ENCODE measurements at places on chromosomes 3 and 15.

- no peak for DNase-seq
These were observed 126.7 kb downstream of the UACA start for GRCh38 chr15:70636540-70637165.

- no peak for DNase-seq
These were observed 507 bp upstream of the JMJD7 start for GRCh38 chr15:41827290-41827879.

DNA sequence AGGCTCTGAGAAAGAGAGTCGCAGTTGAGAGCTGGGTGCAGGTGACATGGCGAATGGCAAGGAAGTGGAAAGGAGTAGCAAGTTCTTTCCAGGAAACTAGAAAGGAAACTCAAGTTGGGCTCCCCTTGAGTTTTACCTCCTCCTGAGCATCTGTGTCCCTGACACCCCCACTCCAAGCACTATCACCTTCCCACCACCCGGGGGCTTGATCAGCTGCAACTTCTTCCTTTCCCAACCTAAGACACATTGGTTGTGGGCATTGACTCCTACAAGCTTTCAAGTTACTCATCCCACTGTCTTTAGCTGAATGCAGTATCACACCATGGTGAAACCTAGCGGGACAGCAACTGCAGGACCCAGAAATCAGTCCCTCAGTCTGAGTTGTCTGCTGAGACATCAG lies 256.6 kb upstream of the NR2F2 start:
- DNase-seq, result no peak

- no peak for DNase-seq
These were observed 108.1 kb downstream of the PDZRN3 start for GRCh38 chr3:73516631-73517030.

DNA sequence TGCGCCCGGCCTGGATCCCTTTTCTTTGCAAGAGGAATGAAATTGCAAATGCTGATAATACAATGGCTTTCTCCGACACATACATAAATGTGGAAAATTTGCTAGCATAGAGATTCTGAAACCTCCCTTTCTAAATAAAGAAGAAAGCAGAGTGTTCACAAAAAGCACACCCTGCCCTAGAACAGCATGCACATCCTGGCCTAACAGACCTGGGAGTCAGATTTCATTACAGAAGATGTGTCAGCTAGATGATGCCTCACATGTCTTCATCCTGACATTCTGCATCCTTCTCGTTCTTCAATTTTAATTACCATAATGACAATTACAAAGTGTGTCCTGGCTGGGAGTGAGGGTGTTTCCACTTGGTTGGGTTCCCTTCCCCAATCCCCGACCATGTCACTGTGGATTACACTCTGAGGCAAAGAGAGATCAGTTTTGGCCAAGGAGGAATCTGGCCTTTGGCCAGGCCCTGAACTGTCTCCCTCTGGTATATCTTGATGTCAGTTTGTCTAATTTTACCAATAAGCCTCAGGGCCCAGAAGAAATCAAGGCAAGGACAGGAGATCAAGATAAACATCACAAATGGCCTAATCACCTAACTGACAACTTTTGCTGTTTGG lies 104.9 kb upstream of the SPATA12 start:
- no peak for DNase-seq

GRCh38 chr3:171446801-171447578 lies 13.2 kb downstream of the TNIK start:
- no peak for DNase-seq

GRCh38 chr3:127383656-127384179 lies 95.9 kb upstream of the PRR20G start:
- peak; percentile 19 for DNase-seq

DNA sequence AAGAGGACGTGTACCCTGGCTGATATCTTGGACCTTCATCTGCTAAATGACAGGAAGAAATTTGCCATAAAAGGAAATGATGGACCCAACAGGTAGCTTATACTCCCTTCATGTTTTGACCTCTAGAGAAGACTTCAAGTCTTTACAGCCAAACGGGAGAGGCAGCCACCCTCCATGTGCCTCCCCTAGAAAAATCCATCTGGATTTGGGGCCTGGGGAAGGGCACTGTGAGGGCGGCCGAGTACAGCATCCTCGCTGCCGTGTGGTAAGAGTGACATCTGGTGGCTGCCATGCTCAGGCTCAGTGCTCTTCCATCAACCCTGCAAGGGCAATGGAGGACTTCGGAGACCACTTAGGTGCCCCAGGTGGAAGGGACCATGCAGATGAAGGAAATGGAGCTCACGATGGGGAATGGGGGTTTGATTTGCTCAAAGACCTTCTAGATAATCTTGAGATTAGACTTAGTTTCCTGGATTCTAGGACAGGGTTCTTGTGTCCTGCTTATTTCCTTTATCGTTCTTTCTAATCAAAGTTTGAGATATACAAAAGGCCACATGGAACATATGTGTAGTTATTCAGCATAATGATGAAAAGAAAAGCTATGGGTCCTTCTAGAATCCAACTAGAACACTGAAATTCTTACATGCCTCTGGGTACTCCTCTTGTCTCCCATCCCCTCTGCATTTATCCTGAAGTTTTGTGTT lies 44.4 kb downstream of the AQP9 start:
- DNase-seq, result peak; percentile 67

DNA sequence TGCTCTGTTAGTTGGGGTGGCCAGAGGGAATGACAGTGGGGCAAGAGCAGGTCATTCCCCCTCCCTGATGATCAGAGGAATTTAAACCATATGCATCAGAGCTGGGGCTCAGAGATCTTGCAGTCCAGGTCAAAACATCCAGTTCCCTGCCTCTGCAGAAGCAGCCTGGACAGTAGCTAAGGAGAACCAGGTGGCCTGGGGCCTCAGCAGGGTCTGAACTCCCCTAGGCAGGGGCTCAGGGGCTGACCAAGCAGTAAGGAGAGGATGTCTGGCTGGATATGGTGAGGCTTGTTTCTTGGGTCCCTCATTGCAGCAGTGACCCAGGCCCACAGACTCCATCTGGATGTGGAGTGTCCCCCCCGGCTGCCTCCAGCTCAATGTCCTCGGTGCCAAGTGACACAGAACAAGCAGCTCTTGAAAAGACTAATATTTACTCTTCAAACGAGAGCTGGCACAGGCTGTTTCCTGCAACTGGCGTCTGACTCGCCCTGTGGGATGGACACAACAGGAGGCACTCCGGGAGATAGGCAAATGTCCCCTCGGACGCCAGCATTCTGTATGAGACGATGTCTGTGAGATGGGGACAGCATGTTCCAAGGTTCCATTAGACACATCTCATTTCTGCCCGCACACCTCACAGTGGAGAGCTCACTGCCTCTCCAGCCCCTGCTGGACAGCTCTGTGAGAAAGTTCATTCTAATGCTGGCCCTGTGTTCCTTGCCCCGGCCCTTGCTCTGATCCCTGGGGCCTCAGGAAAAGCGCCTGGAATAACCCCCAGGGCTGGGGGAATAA lies 37.1 kb downstream of the SEC22C start:
- DNase-seq, result no peak

DNA sequence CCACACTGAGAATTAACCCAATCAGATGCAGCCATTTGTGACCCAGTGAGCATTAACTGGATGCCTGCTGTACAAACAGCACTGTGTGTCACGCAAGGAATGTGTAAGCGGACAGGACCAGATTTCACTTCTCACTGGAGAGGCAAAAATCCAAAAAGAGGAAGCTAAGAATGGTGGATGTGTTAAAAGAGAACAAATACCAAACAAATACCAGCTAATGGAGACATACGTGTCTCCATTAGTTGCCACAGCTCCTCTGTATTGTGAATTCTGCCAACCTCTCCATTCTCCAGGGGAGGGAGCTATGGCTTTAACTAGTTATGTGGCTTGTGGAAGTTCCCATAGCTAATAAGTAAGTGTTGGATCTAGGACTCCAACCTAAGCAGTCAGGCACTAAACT lies 2.6 kb downstream of the LTF start:
- no peak for DNase-seq

DNA sequence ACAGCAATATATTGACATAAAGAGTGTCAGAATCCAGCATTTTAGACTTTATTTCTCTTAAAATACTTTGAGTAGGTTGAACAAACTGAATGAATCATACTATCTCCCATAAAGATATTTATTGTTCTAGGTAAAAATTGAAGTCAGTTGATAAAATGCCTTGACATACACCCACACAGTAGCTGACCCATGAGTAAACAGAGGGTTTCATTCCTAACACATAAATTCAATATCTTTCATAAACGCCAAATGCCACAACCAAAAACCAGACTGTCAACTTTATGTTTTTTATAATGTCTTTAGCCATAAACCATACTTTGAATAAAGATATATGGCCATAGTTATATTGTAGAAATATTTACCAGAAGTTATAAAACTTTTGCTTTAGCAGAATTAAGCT lies 742.4 kb downstream of the NAALADL2 start:
- no peak for DNase-seq

- no peak for DNase-seq
These were observed 146.5 kb downstream of the APBA2 start for GRCh38 chr15:29032229-29032625.

GRCh38 chr3:142633073-142633472 lies 36.9 kb downstream of the PLS1 start:
- no peak for DNase-seq

GRCh38 chr3:54123776-54124196 lies 1.4 kb downstream of the CACNA2D3 start:
- no peak for DNase-seq

- DNase-seq, result no peak
These were observed 420.4 kb downstream of the PDCD6IP start for GRCh38 chr3:34218706-34219385.

- DNase-seq, result no peak
These were observed 100.4 kb downstream of the PCCB start for GRCh38 chr3:136350557-136350956.

- no peak for DNase-seq
These were observed 56.3 kb upstream of the FSTL1 start for GRCh38 chr3:120506828-120507774.

DNA sequence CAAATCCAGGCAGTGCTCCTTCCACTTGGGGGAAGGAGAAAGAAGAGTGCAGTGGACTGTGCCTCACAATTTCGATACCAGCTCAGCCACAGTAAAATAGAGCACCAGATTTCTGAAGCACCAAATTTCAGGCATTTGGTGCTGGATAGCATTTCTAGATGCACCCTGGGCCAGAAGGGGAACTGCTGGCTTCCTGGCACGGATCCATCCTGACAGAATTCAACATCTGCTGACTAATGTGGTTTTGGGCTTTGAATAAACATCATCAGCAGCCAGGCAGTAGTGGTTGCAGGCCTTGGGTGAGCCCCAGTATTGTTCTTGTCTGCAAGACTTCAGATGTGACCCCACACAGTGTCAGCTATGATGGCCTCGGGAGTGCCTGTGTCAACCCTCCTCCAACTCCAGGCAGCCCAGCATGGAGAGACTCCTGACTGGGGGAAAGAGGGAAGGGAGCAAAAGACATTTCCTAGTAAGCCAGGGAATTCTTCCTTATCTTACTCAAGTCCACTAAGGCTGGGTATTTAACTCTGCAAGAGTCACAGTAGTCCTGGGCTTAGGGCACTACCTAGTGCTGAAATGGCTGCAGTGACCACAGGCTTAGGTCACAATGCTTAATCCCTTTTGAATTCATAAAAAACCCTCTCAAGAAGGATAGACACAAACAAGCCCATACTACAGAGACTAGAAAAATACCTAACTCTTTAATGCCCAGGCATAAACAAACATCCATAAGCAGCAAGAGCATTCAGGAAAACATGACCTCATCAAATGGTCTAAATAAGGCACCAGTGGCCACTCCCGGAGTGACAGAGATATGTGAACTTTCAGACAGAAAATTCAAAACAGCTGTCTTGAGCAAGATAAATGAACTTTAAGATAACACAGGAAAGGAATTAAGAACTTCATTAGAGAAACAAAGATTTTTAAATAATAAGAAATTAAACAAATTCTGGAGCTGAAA lies 74.7 kb downstream of the SPATA16 start:
- DNase-seq, result no peak

DNA sequence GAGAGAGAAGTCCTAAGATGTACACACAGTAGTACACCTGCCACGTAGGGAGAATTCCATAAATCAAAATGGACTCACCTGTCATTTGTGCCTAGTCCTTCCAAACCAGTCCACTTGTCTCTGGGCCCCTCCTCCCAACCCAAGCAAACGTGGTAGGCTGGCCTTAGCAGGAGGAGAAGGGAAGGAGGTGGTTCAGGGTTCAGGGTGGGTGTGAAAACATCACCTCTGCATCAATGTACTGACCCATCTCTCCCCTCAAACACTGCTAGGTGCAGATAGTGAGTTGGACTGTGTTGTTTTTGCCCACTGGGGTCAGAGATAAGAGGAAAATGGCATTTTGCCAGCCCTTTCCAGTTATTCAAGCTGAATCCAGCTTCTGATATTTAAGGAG lies 99.3 kb downstream of the MME start:
- no peak for DNase-seq

GRCh38 chr3:86333636-86334035 lies 657.3 kb downstream of the VGLL3 start:
- DNase-seq, result no peak

GRCh38 chr3:49327485-49327884 lies 12.4 kb downstream of the USP4 start:
- DNase-seq, result no peak

DNA sequence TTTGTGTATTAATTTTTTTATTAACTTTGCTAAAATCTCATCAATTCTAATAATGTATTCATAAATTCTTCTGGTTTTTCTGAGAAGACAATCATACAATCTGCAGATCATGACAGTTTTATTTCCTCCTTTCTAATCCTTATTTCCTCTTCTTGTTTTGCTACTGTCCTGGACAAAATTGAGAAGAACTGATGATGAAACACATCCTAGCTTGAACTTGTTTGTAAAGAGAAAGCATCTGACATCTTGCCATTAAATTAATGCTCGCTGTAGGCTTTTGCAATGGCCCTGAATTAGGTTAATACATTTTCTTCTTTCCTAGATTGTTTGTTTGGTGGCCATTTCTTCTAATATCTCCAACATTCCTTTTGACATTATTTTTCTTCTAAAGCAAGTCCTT lies 110.9 kb upstream of the TPM1 start:
- DNase-seq, result no peak

DNA sequence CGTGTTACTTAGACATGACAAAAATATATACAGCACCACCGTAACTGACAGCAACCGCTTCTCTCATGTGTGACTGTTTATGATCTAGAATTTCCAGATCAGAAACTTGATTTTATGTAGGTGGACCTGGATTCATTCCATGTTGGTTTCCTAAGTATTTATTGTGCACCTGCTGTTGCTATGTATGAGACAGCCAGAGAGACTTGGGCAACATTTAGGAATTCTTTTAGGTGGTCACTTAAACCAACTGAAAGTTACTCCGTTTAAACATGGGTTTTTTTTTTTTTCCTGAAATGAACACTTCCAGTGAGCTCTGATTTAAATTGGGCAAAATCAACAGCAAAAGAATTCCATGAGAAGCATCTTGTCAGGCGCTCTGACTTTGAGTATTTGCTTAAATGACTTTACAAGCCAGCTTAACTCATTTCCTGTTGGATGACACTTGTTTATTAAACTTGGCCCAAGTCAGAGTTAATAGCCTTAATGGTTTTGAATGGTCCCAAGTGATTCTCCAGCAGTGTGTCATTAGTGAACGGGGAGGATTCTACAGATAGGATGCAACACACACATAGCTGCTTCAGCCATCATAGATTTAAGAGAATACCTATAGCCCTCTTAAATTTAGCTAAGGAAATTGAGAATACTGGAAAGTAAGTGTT lies 31.8 kb downstream of the MITF start:
- no peak for DNase-seq
